ENCODE measurements at places on chromosomes 11 and 22. TPM values are rescaled to one million over a fixed set of nuclear protein-coding genes. Genes with fewer than 3 reads are reported as not detected.

DNA sequence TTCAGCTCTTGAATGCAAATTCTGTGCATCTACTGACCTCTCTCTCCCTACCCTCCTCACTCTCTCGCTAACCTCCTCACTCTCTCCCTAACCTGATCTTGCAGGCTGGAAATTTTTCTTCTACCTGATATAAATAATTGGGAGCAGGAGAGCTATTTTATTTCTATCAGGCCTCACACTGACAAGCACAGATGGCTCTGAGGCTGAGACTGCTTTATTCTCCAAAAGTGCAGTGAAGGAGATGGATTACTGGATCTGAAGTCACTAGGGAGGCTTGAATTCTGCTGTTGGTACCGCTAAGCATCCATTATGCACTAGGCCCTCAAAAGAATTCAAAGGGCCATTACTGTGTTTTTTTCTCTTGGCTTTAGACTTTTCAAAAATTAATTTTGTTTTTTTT is 19.4 kb upstream of the LDHA start:
- no peaks in the 10 kb centered on the region for H3K4me1 ChIP-seq
- H3K4me3 ChIP-seq = no peak overlapping the region
- no peak for DNase-seq
- H3K27ac ChIP-seq = no peak overlapping the region
- H3K27me3 ChIP-seq = no peaks in the 10 kb centered on the region

DNA sequence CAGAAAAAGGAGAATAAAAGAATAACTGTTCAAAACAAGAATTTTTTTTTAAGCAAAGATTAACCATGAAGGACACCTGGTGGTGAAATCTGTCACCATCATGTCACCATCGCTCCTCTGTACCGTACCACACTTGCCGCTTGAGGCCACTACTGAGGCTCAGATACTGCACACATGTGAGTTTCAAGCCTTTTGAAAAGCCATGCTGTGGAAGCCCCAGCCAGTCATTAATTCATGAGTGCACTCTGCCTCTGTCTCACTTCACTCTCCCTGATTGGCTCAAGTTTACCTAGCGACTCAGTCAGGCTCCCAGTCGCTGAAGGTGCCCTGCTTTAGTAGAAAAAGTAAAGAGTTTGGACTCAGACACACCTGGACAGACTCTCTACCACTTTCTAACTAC is 6.6 kb upstream of the MS4A12 start:
- no peaks in the 10 kb centered on the region for H3K36me3 ChIP-seq
- no peak overlapping the region for H3K4me3 ChIP-seq
- H3K4me1 ChIP-seq = no peaks in the 10 kb centered on the region

GRCh38 chr11:40291741-40292140 is 1167.7 kb downstream of the LRRC4C start:
- no peak overlapping the region for H3K27ac ChIP-seq
- H3K27me3 ChIP-seq = peaks cover 5% of the 10 kb centered on the region
- no peaks in the 10 kb centered on the region for H3K36me3 ChIP-seq
- DNase-seq = no peak
- peak overlapping the region; percentile 59 for H3K4me3 ChIP-seq

GRCh38 chr11:117861151-117862018 is 15.1 kb downstream of the FXYD6 start:
- no peak overlapping the region for H3K4me3 ChIP-seq
- peaks cover 3% of the 10 kb centered on the region for H3K27me3 ChIP-seq
- no peak for DNase-seq
- H3K36me3 ChIP-seq = no peaks in the 10 kb centered on the region

- peaks cover 24% of the 10 kb centered on the region for H3K36me3 ChIP-seq
- H3K4me1 ChIP-seq = no peaks in the 10 kb centered on the region
- no peak overlapping the region for H3K27ac ChIP-seq
- no peak overlapping the region for H3K4me3 ChIP-seq
- H3K27me3 ChIP-seq = no peaks in the 10 kb centered on the region
Measured at GRCh38 chr11:16856022-16856471, 117.6 kb downstream of the C11orf58 start.

GRCh38 chr22:47168900-47169800 is 406.7 kb downstream of the TBC1D22A start:
- H3K36me3 ChIP-seq = peaks cover 38% of the 10 kb centered on the region
- no peak for DNase-seq
- no peak overlapping the region for H3K4me3 ChIP-seq
- H3K4me1 ChIP-seq = no peaks in the 10 kb centered on the region

Gene ESAM
- 33.3 TPM for total RNA-seq
